Stimulated activated CD8-positive, alpha-beta memory T cell treated with anti-CD3 and anti-CD28 coated beads, Interleukin-4, amount 100 ng/mL, for 4 hours (primary cell): ENCODE measurements at places on chromosomes 3 and 15.

DNA sequence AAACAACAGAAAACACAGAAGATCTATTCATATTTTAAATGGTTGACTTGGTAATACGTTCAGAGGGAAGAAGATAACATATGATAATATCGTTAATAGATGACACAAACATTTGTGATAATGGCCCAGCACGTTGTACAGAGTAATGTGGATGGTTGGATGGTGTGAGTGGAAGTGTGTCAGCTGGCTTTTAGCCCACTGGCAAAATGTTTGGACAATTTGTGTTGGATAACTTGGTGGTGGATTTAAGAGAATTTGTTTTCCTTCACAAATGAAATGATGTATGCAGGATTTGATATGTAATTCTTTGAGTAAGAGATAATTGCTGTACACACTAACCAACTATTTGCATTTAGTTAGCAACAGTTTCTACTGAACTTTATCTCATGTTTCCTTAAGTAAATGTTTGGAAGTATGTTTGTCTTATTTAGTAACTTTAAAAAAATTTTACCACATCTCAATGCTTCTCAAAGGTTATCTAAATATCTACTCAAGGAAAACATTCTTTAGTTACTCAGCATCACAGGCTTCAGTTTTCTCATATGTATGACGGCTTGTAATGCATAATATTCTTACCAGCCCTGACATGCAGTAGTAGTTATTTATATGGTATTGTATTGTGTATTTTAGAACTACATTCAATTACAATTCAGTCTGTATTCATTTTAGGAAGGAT is 328.5 kb upstream of the GOLIM4 start:
- no peak for DNase-seq

- DNase-seq = no peak
Measured at GRCh38 chr3:175898194-175898593, 1039.1 kb downstream of the NAALADL2 start.

DNA sequence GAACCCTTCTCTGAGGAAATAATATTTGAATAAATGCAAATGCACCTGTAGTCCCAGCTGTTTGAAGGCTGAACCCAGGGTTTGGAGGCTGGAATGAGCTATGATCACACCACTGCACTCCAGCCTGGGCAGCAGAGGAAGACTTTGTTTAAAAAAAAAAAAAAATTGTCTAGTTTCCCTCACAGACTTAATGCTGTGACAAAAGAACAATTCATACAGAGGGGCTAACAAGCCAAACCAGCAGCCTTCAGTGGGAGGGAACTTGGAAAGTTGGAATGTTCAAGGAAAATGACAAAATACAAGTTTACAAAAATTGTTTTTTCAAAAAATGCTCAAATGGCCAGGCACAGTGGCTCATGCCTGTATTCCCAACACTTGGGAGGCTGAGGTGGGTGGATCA is 228.0 kb upstream of the CGNL1 start:
- DNase-seq = no peak

DNA sequence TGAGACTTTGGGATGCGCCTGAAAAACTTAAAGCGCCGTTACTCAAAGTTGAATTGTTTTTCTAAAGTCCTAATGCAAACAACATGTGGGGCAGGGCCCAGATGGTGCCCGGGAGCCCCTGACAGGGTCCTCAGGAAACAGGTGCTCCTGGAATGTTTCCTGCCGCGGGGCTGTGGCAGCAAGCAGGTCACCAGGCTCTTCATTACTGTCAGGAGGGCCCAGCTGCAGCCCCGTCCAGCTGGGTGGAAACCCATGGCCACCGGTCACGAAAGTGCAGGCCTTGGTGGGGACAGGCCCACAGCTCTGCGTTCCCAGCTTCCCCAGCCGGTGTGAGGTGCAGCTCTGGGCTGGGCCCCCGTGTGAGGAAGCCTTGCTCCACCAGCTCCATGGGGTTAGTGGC is 63.9 kb upstream of the GATA2 start:
- DNase-seq = no peak

DNA sequence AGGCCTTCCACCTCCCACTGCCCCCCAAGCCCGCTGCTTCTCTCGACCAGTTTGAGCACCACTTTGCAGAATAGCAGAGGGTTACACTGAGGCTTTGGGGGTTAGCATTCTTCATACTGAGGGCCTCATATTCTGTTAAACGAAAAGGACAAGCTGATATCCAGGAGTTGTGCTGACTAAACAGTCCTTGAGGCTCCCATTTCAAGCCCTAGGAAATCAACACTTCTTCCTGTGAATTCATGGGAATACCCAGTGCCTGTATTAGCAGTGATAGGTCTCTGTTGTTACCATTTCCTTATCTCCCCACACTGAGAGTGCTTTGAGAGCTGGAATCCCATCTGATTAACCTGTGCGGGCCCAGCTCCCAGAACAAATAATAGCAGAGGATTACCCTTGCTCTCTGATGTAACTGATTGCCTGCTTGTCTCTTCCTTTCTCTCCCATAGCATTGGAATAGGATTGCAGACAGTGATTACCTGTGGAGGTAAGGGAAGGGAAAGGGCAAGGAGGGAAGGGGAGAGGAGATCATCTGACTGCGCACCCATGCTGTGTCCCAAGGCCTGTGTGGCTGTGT is 930 bp downstream of the FBXW12 start:
- DNase-seq = no peak

DNA sequence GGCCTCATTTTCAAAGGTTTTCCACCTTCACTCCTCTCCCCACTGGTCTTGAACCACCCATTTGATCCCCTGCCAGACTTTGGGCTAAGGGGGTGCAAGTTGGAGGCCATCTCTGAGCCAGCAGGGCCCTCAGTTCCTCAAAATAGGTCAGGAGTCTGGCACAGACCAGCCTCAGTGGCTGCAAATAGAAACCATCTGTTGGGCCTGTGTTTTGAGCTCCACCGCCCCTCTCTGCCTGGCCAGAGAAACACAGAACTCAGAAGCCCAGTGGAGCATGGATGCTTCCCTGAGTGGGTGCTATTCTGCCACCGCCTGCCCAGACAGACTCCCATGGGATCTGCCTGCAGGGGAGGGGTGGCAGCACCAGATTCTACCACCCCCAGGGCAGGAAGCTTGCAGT is 56.3 kb downstream of the CORO2B start:
- DNase-seq = no peak

- no peak for DNase-seq
Measured at GRCh38 chr15:40762919-40763800, 708 bp upstream of the GCHFR start.

GRCh38 chr3:190673148-190673547 is 159.3 kb downstream of the IL1RAP start:
- DNase-seq = no peak
